ENCODE measurements at places on chromosomes 6 and 20.

DNA sequence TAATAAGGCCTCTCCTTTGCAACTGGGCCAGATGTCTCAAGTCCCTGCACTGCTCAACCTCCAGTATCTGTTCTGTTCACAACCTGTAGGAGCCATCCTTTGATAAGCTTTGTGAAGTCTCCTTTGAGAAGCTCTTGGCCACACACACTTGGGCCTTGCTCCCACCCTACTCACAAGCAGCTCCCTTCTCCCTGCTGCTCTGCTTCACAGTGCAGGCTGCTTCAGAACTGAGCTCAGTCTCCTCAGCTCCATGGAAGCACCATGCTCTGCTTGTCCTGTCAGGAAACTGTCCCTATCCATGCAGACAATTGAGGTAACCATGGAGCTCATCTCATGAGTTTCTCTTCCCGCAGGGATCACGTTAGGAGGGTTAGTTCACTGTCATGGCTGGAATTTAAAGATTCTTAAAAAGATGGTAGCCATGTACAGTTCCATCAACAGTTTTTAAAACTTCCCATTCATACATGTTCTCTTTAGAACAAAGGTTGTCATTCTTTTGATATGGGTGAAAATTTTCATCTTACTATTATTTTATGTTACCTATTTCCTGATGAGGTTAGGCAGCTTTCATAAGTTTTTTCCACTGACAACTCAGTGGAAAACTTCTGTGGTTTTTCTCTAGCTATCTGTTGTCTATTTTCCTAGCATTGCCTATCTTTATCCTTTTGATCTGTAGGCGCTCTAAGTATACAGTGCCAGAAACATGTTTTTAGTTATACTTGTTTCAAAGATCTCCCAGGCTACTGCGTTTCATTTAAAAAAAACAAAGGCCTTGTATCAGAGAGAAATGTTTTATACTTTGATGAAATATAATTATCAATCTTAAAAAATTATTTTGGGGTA lies 62.6 kb downstream of the AK9 start:
- no peak for DNase-seq

DNA sequence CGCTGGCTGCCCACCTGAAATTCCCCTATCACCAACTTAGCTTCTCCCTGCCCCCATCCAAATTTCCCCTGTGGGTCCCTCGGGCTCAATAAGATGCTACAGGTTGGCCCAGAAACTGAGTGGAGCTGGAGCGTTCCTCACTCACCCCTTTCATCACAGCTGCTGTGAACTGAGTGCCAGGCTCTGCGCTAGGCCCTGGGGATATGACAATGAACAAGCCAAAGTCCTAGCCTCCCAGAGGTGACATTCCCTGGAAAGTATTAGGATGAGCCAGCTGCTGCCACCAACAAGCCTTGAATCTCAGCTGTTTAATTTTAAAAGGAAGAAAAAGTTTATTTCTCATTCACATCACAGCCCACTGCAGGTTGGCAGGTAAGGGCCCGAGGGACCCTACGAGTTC lies 86.6 kb upstream of the EYA2 start:
- DNase-seq: no peak

DNA sequence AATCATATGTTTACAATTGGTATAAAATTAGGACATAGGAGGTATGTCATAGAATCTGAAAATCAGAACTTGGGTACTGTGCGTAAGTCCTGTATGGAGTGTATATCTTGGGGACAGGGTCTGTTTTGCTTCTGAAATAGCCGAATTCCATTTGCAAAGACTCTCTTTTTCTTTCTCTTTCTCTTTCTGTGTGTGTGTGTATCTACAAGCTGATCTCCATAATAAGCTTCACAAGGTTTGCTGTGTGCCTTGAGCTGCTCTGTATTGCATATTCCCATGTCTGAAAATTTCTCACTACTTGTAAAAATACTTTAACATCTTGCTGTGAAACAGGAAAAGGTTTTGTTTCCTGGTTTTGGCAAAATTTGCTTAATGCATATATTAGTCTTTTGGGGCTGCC lies 29.5 kb downstream of the STX11 start:
- no peak for DNase-seq

DNA sequence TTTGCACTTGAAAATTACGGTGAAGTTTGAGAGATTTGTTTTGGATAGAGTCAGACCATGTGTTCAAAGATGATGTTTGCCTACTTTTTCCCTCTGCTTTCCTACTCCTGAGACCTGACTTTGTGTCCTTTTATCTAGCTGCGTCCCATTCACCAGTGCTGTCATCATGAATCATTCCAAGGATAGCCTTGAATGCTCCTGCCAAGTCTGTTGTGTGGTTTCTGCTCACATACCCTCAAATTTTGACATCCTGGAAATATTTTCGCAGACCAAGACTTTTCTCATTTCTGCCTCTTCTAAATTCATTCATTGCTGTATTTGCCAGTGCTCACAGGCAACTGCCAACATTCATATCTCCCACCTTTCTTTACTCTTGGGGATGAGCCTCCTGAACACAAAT lies 175.9 kb upstream of the SCGN start:
- no peak for DNase-seq

DNA sequence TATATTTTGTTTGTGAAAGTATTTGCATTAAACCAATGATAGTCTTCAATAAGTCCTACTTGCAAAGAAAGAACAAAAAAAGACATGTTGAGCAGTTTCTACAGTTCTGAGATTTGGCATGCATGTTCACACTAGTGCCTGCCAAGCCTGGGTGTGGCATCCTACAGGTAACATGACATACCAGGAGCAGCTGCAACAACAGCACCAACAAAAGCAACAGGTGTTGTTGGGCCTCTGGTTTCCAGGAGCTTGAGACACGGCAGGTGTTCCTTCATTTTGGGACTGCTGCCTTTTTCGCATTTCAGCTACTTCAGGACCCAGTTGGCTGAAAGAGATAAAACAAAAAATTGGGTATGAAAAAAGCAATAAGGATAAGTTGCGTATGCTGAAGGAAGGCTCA lies 41.2 kb upstream of the MTRF1L start:
- DNase-seq: no peak

GRCh38 chr6:113903666-113904330 lies 46.7 kb downstream of the MARCKS start:
- no peak for DNase-seq

DNA sequence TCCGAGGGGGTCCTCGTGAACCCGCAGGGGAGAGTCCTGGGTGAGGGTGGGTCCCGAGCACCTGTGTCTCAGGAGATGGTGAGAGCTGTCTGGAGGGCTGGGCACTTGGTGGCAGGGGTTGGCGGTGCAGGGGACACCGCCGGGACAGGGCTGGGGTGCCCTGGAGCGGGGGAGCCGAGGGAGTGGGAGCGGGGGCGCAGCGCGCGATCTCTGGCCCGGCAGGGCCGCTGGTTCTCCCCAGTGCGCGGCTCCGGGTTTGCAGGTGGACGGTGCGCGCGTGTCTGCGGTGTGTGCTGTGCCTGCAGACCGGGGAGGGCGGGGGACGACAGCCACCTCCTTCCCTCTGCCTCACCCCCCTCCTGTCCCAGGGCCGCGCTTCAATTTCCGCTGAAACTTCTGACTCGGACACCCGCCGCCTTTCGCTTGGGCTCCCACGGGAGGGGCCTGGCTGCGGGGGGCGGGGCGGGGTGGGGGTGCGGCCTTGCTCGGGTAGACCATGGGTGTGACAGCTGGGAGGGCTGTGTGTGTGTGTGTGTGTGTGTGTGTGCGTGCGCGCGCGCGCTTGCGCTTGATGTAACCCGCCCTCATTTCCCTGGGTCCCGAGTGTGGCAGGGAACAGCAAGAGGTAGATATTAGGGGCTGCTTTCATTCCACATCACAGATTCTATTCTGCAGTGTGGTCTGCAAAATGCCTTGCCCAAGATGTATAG lies 1.2 kb downstream of the TRIB3 start:
- DNase-seq: no peak

- no peak for DNase-seq
Measured at GRCh38 chr6:31171931-31172905, 1.7 kb upstream of the POU5F1 start.

- no peak for DNase-seq
Measured at GRCh38 chr6:4511641-4512020, 264.6 kb upstream of the CDYL start.

DNA sequence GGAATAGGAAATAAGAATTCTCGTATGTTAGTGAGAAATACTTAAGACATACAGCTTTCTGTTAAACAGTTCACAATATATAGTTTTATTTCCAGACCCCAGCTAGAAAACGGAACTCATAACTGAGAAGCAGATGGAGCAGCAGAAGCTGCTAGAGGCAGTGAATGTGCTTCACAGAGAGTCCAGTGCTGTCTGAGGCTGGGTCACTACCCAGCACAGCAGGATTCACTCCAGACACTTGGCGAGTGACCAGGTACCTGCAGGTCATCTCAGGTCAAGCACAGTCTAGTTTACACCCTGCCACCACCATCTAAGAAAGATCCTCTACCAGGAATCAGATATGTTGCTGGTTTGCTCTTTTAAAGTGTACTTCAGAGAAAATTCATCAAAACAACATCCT lies 243.1 kb upstream of the RAB32 start:
- no peak for DNase-seq

- DNase-seq: no peak
Measured at GRCh38 chr20:24791953-24792352, 157.1 kb upstream of the CST7 start.

DNA sequence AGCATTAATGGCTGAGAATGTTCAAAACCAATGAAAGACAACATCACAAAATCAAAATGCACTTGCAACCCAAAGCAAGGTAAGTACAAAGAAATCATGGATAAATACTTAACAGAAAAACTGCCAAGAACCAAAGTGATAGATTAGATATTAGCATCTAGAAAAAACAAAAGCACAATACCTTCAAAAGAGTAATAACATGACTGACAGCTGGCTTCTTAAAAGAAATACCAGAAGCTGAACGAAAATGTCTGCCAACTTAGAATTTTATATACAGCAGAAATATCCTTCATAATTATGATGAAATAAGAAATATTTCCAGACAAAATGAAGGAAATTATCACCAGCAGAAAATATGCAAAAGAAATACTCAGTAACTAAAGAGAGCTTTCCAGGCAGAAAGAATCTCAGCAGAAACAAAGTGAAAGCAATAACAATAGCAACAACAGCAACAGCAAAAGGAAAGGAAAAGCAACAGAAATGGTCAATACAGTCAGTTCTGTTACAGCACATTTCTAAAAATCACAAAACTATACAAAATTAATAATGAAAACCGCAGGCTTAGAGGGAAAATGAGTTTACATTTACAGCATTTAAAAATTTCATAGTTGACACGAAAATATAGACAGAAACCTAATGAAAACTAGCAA lies 121.5 kb upstream of the MAN1A1 start:
- DNase-seq: no peak

- no peak for DNase-seq
Measured at GRCh38 chr6:8194490-8194889, 92.1 kb upstream of the EEF1E1 start.

- no peak for DNase-seq
Measured at GRCh38 chr20:54351371-54352136, 123.8 kb upstream of the DOK5 start.

DNA sequence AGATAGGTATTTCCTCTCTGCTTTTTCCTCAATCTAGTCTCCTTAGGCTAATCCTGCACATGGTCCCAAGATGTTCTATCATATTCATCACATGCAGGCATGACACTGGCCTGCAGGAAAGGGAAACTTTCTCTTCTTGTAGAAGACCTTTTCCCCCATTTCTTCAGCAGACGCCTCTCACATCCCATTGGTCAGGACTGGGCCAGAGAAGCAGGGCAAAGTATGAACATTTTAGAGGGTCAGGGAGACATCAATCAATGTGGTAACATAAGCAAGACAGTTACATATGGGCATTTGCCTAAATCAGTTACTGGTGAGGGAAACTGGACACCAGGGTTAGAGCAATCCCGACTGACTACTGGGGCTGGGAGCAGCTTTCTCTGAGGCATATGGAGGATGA lies 90.1 kb downstream of the CRYBG1 start:
- DNase-seq: no peak

DNA sequence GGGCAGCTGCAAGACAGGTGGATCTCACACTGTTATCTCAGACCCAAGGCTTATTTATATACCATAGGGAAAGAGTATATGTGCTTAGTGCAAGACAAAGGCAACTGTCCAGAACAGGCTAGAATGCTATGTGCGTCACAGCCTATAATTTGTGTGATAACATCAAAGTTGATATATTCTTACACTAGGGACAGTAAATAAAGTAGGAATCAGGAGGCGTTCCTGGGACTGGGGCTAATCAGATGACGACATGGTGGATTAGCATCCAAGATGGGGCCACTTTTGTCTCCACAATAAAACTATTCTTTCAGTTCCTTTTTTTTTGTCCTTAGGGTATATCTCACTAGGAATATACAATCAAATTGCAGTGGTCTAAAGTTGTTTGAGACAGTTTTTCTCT lies 54.9 kb upstream of the IER3 start:
- no peak for DNase-seq

GRCh38 chr6:4656106-4656505 lies 120.1 kb upstream of the CDYL start:
- DNase-seq: no peak

- DNase-seq: no peak
Measured at GRCh38 chr6:17589406-17590096, 10.6 kb upstream of the FAM8A1 start.

DNA sequence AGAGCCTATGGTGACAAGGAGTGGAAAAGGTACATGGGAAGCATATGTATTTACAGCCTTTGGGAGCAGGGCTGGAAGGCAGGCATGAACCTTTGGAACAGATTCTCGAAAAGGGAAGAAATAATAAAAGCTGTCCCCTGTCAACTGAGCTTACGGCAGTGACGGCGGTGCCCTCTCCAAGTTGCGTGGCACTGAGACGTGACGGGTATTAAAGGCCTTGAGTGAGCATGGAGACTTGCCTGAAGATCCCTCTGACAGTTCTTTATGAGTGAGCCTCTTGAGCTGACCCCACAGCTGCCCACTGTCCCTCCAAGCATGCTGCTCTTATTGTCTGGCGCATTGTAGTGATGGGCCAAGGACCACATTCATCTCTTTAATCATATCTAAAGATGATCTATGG lies 388.5 kb downstream of the ZFAND3 start:
- no peak for DNase-seq
